Left ventricle myocardium superior (tissue), 1 donor: ENCODE measurements at places on chromosomes 12 and 14. TPM values are rescaled to one million over a fixed set of nuclear protein-coding genes. Genes with fewer than 3 reads are reported as not detected.

CCDC175 gene
- not detected for total RNA-seq

DNA sequence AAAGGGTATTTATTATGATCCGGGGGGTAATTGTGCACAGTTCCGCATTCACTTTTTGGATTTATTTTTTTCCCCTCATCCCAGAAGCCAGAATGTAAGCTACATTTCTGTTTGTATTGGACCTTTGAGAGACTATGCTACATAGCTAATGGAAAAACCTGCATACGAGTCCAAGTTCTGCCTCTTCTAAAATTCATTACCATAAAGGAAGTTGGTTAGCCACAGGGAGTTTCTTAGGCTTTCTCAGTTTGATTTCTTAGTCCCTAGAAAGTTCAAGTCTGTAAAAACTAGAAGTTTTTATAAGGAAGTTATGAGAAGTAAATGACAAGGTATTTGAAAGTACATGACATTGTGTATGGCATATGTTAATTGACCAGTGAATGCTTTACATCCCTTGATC lies 138.7 kb downstream of the PDE3A start:
- no peak for DNase-seq

DNA sequence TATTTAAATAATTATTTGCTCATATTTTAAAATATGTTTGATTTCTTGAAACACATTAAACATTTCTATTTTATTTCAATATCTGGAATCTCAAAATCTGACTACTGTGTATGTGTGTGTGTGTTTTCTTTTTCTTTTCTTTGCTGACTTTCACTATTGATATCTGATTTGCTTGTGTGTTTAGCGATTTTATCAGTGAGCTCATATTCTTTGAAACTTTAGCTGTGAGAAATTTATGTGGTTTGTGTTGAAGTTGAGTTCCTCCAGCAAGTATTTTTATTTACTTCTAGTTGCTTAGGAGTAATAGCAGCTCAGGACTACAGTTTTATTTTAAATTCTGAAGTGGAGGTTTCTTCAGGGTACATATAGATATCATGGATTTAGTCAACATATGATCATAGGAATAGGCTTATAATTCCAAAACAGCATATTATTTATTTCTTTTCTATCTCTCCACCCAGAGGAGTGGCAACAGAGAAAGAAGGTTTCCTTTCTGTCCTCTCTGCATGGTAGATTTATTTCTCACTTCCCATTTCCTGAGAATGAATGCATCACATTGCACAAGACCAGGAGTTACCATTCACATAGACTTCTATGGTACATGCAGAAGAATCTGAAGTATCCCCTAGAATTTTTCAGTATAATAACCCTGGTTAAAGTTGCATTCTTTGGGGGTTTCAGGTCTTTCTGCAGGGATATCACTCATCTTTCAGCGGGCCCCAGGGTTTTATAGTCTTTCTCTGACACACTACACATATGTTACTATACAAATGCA lies 60.5 kb downstream of the PTPRQ start:
- no peak for DNase-seq

PROX2 gene
- total RNA-seq = not detected

SOAT2 gene
- total RNA-seq = 0.12 TPM

- DNase-seq = no peak
Measured at GRCh38 chr14:58899317-58899713, 261.6 kb downstream of the DACT1 start.

DNA sequence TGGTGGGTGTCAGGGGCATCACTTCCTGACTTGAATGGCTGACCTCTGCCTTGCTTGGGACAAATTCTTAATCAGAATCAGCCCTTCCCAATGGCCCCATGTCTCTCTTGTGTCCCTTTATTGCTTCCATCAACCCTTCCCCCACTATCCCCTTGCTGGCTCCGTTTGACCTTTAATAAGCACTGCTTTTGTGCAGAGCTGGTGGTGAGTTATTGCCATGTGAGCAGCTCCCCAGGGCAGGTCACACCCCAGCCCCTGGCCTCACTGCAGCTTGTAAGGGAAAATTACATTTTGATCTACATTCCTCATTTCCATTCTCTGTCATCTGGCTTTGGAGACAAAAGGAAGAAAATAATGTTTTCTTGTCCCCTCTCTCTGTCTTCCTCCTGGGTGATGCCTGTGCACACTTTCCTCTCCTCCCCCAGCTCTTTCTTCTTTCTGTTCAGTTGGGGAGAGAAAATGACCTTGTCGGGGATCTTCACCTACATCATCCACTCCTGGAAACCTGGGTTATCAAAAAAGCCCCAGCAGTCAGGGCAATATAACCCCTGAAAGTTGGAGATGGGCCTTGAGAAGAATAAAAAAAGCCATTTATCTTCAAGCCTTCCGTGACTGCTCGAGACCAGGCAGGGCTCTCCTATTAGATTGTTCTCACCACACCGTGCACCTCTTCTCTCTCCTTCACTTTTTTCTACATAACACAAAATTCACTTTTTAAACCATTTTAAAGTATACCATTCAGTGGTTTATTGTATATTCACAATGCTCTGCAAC lies 100.4 kb upstream of the SRRM4 start:
- DNase-seq = no peak

DNA sequence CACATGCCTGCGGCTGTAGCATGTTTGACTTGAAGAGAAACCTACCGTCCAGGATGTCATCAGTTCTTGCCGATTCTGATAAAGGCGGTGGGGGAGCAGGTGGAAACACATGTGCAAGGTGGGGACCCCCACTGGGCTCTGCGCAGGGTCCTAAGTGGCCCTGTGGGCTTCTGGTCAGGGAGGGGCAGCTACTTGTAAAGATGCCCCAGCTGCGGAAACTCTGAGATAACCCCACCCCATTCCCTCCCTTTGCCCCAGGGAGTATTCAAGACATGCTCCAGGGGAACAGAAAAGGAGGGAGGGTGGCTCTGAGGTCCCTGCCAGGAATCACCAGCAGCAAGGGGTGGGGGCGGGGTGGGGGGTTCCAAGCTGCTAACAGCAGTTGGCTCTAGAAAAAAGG lies 67.6 kb downstream of the PIWIL1 start:
- DNase-seq = no peak

GRCh38 chr12:2675776-2676175 lies 119.0 kb upstream of the FKBP4 start:
- DNase-seq = no peak

- no peak for DNase-seq
Measured at GRCh38 chr14:23624830-23625404, 11.2 kb upstream of the DHRS2 start.

PMEL gene
- total RNA-seq = 0.57 TPM

GRCh38 chr14:70193396-70193795 lies 4.6 kb upstream of the SLC8A3 start:
- DNase-seq = no peak

PMCH gene
- not detected for total RNA-seq

C12orf43 gene
- total RNA-seq = 8.7 TPM

HHIPL1 gene
- 1.5 TPM for total RNA-seq

DNA sequence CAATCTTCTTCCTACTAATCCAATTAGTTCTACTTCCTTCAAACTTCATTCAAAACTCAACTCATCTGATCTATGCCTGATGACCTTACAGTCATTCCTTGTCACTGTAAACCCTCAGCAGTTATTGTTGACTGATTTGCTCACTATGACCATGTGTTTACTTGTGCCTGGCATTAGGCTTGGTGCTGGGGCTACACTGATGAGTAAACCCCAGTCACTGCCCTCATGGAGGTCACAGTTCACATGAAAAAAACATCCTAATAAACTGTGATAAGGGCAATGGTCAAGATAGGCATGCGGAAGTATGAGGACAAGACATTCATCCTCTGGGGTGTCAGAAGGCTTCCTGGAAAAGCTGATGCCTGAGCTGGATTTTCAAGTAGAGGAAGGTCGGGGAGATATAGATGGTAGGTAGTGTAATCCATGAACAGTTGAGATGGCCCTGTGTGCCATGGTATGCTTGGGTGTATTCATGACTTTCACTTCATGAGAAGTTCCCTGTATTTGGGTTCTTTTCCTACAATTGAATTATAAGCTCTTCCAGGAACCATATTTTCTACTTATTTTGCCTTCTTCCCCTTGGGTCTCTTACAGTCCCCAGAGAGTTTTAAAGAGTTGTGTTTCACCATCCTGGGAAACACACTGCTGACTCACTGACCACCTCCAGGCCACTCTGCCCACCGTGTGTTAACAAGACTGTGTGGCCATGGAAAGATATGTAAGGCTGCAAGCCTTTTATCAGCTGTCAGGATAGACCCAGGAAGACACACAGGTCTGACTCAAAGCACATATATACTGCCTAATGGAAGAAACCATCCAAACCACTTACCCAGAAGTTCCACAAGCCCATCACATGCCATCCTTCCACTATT lies 38.7 kb upstream of the DUSP6 start:
- DNase-seq = no peak

DNA sequence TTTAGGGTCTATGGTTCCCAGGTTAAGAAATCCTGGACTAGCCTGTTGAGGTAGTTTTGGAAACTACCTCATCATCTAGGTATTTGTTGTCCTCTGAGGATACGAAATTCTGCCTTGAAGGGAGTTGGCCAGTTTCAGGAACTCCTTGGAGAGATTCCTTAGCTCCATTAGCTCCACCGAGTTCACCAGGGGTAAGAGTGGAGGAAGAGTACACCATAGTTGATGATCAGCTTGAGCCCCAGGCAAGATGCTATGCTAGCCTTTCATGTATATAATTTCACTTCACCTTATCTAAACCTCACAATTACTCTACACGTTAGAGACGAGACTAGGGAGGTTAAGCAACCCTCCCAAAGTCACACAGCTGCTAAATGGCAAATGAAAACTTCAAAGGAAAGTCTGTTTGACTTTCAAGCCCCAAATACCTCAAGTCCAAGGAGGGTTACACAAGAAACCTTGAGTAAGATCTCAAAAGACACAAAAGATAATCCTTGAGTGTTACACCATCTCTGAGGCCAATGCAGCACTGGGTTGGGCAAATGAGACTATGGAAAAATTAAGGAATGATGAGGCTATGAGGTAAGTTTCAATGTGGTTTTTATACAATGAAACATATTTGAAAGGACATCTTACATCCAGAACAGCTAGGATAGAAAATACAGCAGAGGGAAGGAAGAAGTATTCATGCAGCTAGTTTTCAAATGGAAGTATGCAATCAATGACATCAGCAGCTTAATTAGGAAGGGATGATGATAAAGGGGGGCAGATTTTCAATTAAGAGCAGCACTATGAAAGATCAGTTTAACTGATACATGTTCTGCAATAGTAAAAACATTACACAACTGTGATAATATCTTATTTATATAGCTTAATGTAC lies 97.2 kb upstream of the KRAS start:
- no peak for DNase-seq

DNA sequence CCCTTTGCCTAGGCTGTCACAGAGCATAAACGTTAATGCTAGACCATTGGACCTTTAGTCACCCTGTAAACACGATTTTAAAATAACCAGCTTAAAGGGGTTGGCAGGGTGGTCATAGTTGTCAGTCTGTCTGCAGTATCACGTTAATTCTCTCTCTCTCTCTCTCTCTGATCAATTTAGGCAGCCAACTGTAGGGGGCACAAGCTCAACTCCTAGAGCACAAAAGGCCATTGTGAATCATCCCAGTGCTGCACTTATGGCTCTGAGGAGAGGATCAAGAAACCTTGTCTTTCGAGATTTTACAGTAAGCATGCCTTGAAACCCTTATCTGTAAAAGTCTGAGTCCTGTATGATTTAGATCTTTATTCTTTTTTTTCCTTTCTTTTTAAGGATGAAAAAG lies 97.1 kb downstream of the SCAF11 start:
- no peak for DNase-seq

KRT80 gene
- not detected for total RNA-seq

HSPA2 gene
- total RNA-seq = 13.8 TPM

- DNase-seq = no peak
Measured at GRCh38 chr12:95700316-95700785, 90.2 kb downstream of the NTN4 start.

POTEG gene
- total RNA-seq = not detected

ABCD2 gene
- total RNA-seq = 8.5 TPM

DNA sequence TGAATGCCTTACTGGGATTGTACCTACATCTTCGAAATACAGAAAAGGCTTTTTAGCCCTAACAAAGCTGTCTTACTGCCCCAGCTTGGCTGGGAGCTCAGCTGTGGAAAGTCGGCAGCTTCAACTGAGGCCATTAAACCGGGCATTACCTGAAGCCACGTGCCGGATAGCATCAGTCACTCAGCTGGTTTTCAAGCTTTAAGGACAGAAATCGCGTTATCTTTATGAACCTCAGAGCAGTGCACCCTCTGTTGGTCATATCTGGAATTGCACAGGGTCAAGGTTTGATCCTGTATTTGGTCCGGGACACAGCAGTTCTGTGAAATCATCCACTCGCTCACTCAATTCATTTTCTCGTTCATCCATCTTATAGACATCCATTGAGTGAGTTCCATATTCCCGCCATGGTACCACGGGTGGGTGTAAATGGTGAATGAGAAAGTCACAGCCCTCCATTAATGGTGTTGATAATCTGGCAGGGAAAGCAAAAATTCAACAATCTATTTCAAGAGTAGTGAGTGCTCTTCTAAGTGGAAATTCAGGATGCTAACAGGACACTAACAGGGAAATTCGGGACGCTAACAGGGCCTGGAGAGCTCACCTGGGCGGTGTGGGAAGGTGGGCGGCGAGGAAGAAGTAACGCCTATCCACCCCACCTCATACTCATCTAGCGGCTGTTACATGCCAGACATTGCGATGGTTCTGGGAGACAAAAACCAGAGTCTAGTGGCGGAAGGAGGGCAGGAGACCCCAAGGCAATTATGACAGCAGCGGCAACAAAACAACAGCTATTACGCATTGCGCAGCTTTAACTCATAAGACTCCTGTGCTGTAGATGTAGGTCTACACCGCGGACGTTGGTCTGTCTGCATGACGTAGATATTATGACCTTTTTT lies 60.6 kb upstream of the TCL1A start:
- no peak for DNase-seq

POLE2 gene
- total RNA-seq = 0.40 TPM

DNA sequence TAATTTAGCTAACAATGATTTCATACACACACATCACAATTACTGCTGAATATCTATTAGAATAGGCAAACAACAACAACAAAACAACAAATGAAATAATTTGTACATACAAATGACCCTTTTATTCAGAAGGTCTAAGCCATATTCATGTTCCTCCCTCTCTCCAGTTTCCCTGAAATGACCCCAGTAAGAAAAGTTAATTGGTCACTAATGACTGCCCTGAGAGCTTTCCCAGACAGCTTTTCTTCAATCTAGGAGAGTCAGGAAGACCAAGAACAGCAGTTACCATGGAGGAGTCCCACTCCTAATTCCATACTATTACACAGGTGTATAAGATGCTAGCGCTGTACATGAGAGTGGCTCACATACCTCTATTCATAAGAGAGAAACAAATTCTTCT lies 121.2 kb upstream of the GRIP1 start:
- DNase-seq = no peak

FGF6 gene
- total RNA-seq = not detected

GARIN6 gene
- total RNA-seq = not detected
